Cardiac septum (tissue), 1 donor: ENCODE measurements at places on chromosomes 2 and 18. TPM values are rescaled to one million over a fixed set of nuclear protein-coding genes. Genes with fewer than 3 reads are reported as not detected.

- no peak for DNase-seq
These were observed 1.7 kb downstream of the MARS2 start for GRCh38 chr2:197706839-197707207.

FOXD4L1 gene
- total RNA-seq, result not detected

GRCh38 chr18:54742659-54743604 is 85.3 kb upstream of the RAB27B start:
- no peak for DNase-seq

GRCh38 chr2:137287913-137288639 is 522.7 kb downstream of the THSD7B start:
- no peak for DNase-seq

DNA sequence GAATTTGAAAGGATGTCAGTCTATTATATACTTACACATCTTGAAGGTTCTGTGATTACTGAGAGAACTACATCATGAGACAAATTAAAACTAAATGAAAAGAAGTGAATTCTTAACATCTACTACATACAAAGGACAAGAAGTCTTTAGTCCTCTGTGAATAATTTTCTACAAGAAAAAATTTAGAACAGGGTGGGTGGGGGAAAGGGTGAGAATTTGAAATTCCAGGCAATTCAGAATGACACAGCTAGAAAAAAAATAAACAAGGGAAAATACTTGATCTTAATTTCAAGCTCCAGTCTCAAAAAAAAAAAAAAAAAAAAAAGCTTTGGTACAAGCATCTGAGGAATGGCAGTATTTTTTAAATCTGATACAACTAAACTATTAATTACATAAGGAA is 15.5 kb downstream of the CUL3 start:
- no peak for DNase-seq

DNA sequence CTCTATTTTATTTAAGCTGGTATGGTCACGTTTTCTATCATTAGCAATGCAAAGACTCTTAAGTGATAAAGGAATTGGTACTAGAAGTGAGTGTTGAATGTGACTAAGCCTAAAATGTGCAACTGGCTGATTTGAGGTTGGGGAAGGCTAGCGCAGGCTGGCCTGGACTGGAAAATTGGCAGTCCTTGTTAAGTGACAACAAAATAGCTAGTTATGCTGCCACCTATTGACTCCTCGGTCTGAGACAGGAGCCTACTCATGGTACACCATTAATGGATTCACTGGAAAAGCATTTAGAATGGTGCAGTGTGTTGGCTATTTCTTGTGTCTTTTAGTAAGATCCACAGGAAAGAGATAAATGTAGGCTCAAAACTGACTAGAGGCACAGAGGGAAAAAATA is 5.7 kb upstream of the WIPF1 start:
- DNase-seq, result no peak

DNA sequence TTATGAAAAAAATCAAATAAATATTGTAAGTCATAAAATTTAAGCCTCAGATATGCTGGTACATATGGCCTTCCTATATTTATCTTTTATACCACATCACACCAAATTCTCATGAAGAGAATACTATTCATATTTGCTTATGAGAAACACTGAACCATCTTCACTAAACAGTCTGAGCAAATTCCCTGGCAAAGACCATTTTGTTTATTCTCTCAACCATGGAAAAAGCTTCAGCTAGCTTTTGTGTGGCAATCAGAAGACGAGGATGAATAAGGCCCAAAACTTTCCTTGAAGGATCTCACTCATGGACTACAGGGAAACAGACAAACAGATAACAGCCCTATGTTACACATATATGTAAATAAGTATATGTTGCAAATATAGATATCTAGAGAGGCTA is 252.1 kb downstream of the TMX3 start:
- DNase-seq, result no peak

DNA sequence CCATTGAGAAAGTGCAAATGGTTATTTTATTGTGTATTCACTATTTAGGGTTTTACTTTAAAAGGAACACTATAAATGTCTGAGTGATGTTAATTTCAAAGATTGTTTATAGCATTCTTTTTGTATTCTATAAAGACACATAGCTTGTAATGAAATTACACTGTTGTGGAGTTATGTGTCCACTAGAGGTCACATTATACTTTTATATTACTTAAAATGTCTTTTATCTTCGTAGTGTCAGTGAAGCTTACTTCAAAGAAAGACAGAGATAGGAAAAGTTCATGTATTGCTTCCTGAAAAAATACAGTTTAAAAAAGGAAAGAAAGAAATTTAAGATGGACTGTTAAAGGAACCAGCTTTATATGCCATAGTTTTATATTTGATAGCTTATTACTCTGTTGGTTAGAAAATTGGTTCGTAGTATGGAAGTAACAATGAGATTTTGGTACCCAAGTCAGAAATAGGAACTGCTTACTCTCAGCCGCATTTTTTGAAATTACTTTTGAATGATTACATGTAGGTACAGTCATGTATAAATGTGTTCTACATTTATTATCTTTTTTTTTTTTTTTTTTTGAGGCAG is 20.5 kb downstream of the APLF start:
- DNase-seq, result no peak

MYO5B gene
- 5.2 TPM for total RNA-seq
